ENCODE measurements at places on chromosomes 6 and 20. TPM values are rescaled to one million over a fixed set of nuclear protein-coding genes. Genes with fewer than 3 reads are reported as not detected.

DUSP15 gene
- 4.3 TPM for total RNA-seq

TRAPPC3L gene
- not detected for total RNA-seq

GABRR1 gene
- total RNA-seq, result not detected

PIGU gene
- 9.5 TPM for total RNA-seq

TPX2 gene
- total RNA-seq, result under 0.01 TPM

FRK gene
- total RNA-seq, result 0.57 TPM

DNA sequence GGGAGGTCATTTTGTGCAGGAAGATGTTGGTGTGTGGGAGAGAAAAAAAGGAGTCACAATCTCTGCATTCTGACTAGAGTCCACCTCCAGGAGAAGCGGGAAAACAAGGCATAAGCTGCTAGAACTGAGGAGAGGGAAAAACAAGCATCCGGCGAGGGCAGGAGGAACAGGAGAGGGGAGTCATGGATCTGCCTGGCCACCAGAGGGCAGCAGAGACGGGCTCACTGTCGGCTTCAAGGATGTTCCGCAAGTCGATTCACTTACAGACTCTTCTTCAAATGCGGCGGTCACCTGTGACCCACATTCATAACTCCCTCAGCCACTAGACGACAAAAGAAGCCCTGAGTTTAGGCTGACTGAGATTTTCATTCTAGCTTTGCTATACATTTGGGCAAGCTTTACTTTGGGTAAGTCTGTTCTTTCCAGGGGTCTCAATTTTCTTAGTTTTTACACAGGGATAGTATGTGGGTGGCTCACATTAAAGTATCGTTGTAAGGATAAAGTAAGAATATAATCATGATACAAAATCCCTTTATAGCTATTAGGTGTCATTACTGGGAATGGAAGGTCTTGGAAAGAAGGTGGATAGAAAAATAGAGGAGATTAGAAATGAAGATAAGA lies 6.6 kb upstream of the BTNL2 start:
- peak; percentile 94 for DNase-seq

GRCh38 chr6:38671885-38672467 lies 31.0 kb downstream of the GLO1 start:
- no peak for DNase-seq

- DNase-seq, result no peak
These were observed 38.0 kb upstream of the PRSS35 start for GRCh38 chr6:83474309-83474708.

DNA sequence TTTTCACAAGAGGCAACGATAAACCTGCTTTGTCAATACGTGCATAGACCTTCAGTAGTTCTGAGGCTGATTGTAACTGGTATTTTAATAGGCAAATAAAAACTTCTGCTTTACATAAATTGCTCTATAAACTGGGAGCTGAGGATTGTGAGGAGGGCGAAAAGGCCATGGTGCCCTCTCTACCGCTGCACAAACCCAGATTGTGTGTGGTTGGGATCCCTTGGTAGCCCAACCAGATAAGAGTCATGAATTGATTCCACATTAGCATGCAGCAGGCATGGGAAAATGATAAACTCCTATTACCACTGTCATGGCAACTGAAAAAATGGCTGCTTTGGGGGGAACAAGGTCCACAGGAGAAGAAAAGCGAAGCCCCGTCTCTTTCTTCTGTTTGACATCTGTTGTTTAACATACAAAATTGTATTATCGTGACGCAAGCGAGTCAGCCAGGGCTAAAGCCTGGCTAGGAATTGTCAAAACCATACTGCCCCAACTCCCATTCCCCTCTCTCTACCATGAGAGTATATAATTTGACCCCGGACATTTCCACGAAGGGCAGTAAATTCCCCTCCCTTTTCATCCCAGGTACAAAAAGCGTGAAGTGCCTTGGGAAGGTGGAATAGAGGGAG lies 157.8 kb upstream of the SALL4 start:
- no peak for DNase-seq

DNA sequence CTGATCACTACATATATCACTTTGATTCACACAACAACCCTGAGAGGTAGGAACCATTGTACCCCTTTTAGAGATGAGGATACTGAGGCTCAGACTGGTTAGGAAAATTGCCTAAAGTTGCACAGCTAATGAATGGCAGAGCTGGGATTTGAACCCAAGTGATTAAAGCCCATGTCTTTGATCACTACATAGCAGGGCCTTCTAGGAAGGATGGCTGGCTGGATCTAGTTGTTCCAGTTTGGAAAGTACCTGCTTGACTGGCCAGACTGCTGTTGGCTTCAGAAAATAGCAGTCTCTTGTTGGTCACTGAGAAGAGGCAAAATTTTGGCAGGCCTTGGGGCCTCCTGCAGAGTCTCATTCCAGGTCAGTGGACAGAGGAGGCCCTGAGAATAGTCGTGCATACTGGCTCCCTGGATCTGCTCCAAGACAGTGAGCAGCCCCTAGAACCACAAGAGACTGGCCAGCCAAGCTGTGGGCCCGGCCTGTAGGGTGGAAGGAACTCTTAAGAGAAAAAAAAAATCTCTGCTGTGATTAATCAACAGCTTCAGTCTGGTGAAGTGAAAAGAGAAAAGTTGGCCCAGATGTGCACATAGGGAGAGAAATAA lies 17.5 kb downstream of the PPARD start:
- no peak for DNase-seq

GRCh38 chr6:151627689-151628444 lies 134.1 kb downstream of the CCDC170 start:
- DNase-seq, result no peak

DNA sequence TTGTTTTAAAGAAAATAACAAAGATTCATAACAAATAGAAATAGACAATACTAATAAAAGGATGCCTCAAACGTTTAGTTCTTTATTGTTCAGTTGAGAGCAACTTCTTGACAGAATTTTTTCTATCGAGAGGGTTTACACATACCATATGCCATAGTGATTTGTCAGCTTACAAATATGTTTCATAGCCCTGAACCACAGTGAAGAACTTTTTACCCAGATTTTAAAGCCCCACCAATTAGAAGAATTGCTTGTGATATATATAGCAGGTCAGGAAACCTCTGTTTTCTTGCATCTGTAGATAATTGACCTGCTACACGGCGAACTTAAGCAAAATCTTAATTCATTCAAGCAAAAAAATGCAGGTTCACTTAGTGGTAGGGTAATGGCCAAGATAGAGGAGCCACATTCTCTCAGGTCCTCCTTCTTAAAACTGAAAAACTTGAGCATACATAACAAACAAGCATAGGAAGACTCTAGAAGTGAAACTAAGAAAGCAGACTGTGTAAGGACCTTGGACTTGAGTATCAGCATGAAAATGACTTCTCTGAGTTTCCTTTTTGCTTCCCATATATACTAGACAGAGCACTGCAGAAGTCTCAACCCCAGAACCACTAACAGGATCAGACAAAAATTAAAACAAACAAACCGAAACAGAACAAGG lies 39.5 kb downstream of the CRISP1 start:
- DNase-seq, result no peak

GRCh38 chr20:434661-435419 lies 26.7 kb downstream of the RBCK1 start:
- DNase-seq, result no peak

DNA sequence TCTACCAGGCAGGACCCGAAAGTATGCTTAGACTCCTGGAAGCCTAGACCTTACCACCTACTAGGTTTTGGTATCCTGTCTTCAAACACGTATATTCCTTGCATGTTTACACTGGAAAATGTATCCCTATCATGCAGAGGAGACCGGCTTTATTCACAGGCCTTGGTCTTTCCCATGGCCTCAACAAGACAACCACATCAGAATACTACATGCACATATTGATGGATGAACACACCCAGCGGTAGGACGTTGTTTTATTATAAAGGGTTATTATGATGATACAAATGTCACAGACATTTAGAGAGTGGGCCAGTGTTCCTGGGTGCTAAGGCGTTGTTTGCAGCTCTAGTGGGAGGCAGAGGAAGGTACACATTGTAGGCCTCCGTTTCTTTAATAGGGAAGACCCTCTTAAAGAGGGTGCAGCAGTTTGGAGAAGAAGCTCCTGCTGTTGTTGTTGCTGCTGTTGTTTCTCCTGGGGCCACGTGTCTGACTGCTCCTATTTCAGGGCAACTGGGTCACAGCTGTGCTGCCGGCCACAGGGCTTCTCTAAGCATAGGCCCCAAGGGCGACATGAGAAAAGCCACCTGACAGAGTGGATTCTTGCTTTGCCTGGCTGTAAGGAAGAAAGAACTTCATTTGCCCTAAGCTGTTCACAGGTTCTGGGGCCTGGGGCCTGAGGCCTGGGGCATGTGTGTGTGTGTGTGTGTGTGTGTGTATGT lies 98.3 kb upstream of the SASH1 start:
- peak; percentile 88 for DNase-seq

DNA sequence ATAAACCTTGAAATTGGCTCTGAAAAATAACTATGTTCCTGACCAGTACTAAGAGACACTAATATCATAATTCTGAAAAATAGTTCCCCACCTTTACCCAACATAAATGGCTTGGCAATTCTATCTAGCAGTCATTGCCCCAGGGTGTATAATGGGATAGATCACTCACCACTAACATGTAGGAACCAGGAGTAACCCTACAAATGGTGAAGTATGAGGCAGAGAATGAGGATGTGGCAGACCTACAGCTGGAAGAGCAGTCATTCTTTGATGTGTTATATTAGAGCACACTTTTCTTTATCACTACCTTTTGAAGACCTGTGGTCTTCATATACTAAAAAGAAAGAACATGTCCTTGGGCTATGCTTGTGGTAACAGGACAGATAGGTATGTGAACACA lies 136.5 kb upstream of the SYNDIG1 start:
- DNase-seq, result no peak

DNA sequence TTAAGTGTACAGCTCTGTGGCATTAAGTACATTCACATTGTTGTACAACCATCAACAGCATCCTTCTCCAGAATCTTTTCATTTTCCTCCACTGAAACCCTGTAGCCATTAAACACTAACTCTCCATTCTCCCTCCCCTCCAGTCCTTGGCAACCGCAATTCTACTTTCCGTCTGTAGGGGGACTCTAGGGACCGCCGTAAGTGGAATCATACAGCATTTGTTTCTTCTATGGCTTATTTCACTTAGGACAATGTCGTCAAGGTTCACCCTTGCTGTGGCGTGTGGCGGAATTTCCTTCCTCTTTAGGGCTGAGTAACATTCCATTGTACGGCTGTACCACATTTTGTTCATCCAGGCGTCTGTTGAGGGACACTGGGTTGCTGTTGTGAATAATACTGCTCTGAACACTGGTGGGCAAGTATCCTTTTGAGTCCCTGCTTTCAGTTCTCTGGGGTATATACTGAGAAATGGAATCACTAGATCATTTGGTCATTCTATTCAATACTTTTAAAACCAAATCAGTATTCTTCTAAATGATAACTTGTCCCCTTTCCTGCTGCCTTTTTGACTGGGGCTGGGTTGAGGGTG lies 50.7 kb downstream of the PPP1R3G start:
- DNase-seq, result no peak

- DNase-seq, result no peak
These were observed 3.3 kb downstream of the ID1 start for GRCh38 chr20:31608251-31608945.
